ENCODE measurements at places on chromosomes 7 and 10.

DNA sequence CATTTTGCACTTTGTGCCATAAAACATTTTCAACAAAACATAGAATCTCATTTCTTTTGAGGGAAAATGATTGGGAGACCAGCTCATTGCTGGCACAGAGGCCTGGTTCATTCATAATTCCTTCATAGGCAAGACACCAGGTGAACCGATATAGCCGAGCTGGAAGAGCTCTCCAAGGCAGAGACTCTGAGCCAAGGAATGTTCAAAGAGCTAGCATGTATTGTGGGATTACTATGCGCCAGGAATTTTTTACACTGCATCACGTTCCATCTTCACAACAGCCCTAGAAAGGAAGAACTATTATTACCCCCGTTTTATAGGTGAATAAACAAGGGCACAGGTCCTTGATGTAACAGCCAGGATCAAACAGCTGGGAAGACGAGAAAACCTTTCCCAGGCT is 2.1 kb upstream of the IL6 start:
- no peak for DNase-seq

DNA sequence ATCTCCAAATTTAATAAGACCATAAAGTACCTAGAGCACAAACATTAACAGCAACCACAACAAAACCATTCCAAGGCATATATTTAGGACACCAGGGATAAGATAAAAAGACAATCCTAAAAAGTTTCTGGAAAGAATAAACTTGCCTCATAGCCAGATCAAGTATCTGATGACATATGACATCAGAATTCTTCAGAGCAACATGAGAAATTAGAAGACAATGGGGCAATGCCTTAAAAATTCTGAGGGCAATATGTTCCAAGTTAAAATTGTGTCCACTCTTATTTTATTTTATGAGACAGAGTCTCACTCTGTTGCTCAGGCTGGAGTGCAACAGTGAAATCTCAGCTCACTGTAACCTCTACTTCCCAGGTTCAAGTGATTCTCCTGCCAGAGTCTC is 2.8 kb downstream of the EFCAB10 start:
- no peak for DNase-seq

DNA sequence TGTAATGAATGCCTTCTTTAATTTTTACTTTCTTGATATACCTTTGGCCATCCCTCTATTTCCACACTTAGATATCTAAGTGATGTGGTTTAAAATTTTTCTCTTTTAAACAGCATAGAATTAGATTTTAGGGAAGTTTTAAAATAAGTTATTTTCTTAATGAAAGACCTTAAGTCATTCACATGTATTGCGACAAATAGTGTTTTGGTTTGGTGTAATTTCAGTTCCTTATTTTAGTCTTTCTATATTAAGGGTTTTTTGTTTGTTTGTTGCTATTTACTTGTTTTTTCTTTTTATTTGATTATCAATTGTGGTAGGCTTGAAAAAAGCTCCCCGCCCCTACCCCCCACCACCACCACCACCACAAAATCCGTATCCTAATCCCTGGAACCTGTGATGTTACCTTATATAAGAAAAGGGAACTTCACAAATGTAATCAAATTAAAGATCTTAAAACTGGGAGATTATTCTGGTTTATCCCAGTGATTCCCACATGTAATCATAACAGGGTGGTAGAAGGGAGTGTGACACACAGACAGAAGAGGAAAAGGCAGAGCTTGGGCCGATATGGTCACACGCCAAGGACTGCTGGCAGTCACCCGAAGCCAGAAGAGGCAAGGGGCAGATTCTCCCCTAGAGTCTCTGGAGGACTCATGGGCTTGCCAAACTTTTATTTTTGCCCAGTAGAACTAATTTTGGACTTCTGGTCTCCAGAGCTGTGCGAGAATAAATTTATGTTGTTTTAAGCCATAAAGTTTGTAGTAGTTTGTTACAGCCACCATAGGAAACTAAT is 149.7 kb downstream of the NPSR1 start:
- no peak for DNase-seq

GRCh38 chr7:135925210-135925609 is 51.9 kb downstream of the MTPN start:
- DNase-seq, result no peak

GRCh38 chr10:132241496-132241895 is 54.7 kb downstream of the DPYSL4 start:
- DNase-seq, result no peak

DNA sequence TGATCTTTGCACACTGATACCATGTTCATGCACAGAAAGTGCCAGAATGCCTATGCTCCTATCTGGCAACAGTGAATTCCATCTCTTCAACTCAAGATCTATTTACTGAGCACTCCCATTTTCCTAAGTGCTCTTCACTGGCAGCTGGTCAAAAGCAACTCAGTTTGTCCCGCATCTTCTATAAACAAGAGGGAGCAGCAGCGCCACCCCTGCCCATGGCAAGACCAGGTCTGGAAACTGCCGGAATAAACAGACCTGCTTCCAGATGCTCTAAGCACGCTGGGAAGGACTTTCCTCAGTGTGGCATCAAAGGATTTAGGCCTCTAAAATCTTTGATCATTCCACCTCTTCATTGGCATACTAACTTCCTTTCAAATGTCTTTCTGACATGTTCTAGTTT is 104.4 kb upstream of the MACROH2A2 start:
- no peak for DNase-seq

DNA sequence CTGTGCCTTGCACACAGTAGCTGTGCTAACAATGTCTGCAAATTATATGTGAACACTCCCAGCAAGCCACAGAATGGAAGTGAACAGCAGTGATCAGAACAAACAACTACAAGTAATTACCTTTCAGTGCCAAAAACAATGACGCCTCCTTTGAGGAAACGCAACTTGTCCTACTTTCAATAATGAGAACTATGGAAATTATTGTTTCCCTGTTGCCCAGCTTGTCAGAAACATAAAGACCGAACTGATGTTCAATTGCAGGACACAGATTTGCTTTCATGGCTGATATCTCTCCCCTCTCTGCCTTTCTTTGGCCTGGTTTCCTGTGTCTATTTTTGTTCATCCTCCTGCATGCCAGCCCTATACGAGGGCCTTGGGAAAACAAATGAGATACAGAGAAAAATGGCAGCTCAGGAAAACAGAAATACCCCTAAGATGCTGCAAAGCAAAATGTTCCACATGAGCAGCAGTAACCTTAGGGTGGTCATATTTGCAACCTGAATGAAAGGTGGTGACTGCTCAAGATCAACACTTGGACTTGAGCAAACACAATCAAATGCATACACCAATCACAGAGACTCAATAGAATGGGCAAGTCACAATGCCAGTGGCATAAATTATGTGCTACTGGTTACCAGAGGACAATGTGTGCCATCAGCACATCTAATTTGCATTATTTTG is 26.8 kb downstream of the COBL start:
- no peak for DNase-seq

DNA sequence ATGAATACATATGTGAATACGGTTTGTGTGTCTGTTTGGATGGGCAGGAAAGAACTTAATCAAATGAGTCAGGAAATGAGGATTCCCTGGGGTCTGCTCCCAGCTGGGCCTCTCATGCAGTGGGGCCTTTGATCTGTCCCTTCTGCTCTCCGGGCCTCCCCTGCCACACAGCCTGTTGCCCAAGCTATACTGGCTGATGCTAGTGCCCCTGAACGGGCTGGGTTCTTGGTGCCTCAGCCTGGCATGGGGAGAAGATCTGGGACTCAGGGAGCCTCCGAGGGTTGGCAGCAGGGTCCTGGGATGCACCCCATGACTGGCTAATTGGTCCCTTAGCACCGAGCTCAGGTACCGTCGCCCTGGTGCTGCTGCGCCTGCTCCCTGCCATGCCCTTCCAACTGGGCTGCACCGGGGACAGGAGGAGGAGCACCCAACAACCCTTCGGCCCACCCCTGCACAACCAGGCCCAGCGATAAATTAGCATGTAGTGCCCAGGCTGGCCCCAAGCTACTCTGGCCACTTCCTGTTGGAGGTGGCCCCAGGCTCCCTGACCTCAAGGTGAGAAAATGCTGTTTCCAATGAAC is 59.9 kb upstream of the DUSP5 start:
- DNase-seq, result no peak

- DNase-seq, result no peak
Observed at GRCh38 chr10:127878475-127879055, 14.2 kb downstream of the CLRN3 start.

- no peak for DNase-seq
Observed at GRCh38 chr7:36082216-36082615, 70.8 kb upstream of the EEPD1 start.

DNA sequence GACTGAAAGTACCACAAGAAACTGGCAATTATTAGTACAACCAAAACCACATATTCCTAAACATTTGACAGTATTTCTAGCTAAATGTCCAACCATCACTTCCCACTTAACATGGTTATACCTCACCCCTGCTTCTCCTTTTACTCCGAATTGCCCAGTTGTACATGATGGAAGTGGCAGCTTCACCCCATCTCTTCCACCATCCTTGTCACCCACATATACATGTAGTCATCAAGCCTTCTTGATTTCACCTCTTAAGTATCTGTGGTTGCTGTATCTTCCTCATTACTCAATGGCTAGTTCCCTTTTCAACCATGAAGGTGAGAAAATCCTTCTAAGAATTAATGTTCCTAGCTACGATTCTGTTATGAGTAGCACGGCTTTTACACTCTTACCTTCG is 388.2 kb downstream of the CALN1 start:
- no peak for DNase-seq

DNA sequence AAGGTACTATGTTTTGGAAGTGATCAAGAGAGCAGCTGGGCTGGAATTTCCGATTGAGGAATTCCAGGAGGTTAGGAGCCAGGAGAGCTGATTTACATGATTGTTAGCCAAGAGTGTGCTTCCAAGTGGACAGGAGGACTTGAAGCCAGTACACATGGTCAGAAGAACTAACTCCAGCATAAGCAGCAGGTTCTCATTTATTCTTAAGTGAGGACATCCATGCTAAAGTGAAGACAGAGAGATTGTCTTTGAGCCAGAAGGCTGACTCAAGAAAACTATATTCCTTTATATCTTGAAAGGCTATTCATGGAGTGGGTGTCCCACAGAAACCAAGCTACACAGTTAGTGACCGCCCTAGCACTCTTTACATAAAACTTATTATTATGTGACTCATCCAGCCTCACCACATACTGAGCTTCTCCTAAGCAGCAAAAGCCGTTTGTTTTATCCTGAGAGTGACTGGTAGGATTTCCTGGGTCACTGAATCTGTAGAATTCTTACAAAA is 56.7 kb upstream of the SEMA3A start:
- no peak for DNase-seq

- DNase-seq, result no peak
Observed at GRCh38 chr10:104694074-104694473, 53.0 kb downstream of the SORCS3 start.

DNA sequence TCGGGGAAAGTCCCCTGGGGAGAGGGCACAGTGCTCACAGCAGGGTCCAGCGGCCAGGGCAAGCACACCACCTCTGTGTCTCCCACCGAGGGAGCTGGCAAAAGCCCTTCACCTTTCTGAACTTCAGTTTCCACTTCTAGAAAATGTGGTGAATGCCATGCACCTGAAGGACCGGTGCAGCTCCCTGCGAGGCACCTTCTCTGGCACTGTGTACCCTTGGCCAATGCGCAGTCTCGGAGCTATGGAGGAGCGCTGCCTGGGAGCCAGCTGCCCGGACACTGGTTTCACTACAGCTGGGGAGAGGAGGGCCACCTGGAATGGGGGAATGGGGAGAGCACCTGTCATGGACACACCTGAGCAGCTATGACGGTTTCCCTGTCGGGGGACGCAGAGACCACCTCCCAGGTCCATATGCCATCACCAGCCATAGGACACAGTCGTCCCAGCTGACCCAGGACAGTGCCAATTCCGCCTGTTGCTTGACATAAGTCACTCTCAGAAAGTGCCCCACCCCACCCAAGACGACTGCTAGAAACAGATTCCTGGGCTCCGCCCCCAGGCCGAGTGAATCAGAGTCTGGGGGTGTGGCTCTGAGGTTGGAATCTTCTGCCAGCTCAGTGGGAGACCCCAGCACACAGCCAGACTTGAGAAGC is 16.8 kb downstream of the RASGEF1A start:
- no peak for DNase-seq

DNA sequence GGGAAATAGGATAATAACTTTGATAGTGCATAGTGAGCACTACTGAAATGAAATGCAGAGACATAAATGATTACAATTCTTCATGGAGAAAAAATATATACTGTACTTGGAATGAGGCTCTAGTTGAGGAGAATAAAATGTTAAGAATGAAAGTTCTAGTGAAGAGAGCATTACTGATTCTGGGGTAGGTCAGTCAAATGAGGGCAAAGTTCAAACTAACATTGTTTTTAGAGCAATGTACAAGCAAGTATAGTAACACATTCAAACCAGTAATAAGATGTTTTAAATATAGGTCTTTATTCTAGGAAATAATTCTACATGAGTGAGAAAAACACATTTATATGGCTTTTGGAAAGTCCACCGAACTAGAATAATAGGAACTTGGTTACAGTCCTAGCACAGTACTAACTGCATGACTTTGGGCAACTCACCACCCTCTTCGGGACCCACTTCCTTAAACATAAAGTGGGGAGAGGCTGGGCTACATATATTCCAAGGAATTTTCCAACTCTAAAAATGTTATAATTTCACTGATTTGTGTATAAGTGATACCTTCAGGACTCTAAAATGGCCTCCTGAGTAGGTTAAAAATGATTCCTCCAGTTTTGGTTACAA is 86.4 kb downstream of the CDK6 start:
- DNase-seq, result no peak

DNA sequence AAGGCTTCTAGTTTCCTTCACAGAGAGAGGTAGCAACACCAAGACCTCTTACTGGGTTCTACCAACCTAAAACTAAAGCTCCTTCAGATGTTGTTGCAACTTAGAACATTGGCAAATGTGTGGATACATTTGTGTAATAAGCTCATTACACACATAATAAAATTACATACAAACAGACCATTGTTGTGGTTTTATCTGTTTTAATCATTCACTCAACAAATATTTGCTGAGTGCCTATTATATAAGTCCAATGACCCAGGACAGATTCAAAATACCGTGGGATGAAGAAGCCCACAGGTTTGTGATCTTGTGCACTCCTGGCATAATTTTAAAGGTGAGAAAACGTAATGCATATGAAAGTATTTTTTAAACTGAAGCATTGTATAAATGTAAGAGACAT is 160.4 kb upstream of the NPVF start:
- DNase-seq, result no peak

DNA sequence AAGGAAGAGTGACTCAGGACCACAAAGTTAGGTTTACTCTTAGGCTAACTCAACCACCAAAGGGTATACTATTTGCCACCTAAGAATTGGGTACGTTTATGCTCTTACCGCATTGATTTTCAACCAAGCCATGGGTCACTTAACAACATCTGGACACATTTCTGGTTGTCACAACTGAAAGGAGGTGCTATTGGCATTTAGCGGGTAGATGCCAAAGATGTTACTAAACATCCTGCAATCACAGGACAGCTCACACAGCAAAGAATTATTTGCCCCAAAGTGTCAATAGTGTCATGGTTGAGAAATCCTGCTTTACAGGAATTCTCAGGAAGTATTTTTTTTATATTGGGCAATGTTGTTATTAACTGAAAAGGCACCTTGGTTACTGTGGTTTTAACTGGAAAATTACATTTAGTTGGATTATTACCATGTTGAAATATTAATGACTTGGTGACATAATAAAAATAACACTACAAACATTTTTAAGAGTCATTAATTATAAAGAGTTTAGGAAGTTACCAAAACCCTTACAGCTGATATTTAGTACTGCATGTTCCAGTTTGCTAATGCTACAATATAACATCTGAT is 185.0 kb upstream of the TMEM196 start:
- no peak for DNase-seq

GRCh38 chr7:32204361-32205018 is 134.3 kb upstream of the PDE1C start:
- no peak for DNase-seq

All from activated T-cell treated with anti-CD3 and anti-CD28 coated beads for 24 hours (primary cell).